ENCODE measurements at places on chromosomes 4 and X. TPM values are rescaled to one million over a fixed set of nuclear protein-coding genes. Genes with fewer than 3 reads are reported as not detected.

Gene NAA11
- total RNA-seq, result not detected

Gene SAGE1
- total RNA-seq, result not detected

Gene GAGE1
- not detected for total RNA-seq

Gene ZNF185
- 3.4 TPM for total RNA-seq

Gene ADAM29
- not detected for total RNA-seq

Gene FOXR2
- not detected for total RNA-seq

Gene VSIG1
- under 0.01 TPM for total RNA-seq

Gene LRP2BP
- total RNA-seq, result 1.4 TPM

Gene C4orf36
- not detected for total RNA-seq

Gene PTPN13
- 44.3 TPM for total RNA-seq

Gene PDCL2
- not detected for total RNA-seq

Gene BGN
- total RNA-seq, result 154 TPM

Gene ATP1B4
- not detected for total RNA-seq

Gene SYNPO2
- total RNA-seq, result 6.4 TPM

Gene KIAA1210
- not detected for total RNA-seq

Gene IGFBP7
- total RNA-seq, result 256 TPM

Gene AVPR2
- not detected for total RNA-seq

Gene CCNA2
- total RNA-seq, result 26.4 TPM

Gene PABPC4L
- 0.86 TPM for total RNA-seq

Gene CT45A10
- not detected for total RNA-seq

Gene KLKB1
- total RNA-seq, result 0.54 TPM

Gene GAB3
- total RNA-seq, result 0.86 TPM

Gene GAGE12J
- total RNA-seq, result not detected

Gene RAB39B
- total RNA-seq, result 0.86 TPM

Gene SLC34A2
- not detected for total RNA-seq

Gene TACC3
- 13.1 TPM for total RNA-seq

Gene IL13RA1
- 128 TPM for total RNA-seq

Gene IQCM
- total RNA-seq, result 0.11 TPM

Gene TMPRSS11A
- not detected for total RNA-seq

Gene DGAT2L6
- total RNA-seq, result not detected

Gene NR3C2
- total RNA-seq, result 1.8 TPM

Gene SERTM2
- not detected for total RNA-seq

Gene PRPS2
- total RNA-seq, result 19.7 TPM

Gene CXorf38
- 15.8 TPM for total RNA-seq

Gene ARMCX5
- total RNA-seq, result 17.1 TPM

Gene SOWAHD
- 0.32 TPM for total RNA-seq

Gene DNAAF6
- not detected for total RNA-seq

Gene NAP1L3
- 21.8 TPM for total RNA-seq

All from articular chondrocyte of knee joint (primary cell).